ENCODE measurements at places on chromosomes 5 and 9. TPM values are rescaled to one million over a fixed set of nuclear protein-coding genes. Genes with fewer than 3 reads are reported as not detected.

DNA sequence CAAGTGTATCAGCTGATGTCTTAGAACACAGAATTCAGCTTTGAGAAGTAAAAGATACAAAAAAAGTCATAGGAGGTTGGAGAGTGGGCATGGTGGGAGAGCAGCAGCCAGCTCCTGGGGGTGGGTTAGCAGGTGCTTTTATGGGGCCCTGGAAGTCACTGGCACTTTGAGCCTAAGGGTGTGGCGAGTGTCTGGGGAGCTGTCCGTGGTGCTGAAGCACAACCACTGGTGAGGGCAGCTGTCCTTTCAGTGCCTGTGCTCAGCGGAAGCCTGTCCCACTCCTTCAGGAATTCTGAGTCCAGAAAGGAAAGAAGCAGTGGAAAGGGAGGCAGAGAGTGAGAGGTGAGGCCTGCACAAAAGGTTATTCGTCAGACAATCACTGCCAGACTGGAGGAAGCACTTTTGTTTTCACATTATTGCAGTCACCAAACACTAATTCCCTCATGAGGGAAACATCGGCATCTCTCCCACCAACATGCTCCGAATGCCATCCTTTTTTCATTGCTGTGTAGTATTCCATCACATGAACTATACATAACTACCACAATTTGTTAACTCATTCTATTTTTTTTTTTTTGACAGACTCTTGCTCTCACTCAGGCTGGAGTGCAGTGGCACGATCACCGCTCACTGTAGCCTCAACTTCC lies 59.4 kb upstream of the RAPGEF1 start:
- no peaks in the 10 kb centered on the region for H3K4me1 ChIP-seq
- H3K27me3 ChIP-seq: peaks cover 4% of the 10 kb centered on the region
- no peaks in the 10 kb centered on the region for H3K36me3 ChIP-seq
- DNase-seq: no peak

LCN9 gene
- total RNA-seq: not detected

GRCh38 chr9:4382722-4383317 lies 83.0 kb upstream of the GLIS3 start:
- no peak overlapping the region for H3K27ac ChIP-seq
- H3K27me3 ChIP-seq: no peaks in the 10 kb centered on the region
- no peaks in the 10 kb centered on the region for H3K36me3 ChIP-seq
- no peak for DNase-seq

DNA sequence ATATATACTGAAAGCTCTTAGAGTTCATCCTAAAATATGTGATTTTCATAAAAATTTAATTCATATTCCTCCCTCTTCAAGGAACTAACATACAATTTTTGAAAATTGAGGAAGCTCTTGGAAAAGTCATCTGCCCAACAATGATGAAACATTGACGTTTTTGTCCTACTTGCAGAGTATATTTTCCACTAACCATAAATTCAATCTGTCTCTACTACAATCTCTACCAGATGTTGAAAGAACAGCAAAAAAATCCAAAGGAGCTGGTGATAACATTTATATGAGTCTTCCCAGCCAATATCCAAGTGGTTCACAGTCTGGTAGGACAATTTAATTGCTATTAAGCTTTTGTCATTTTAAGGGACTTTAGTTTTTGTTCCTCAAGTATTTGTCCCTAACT lies 81.1 kb upstream of the NR3C1 start:
- H3K27ac ChIP-seq: no peak overlapping the region
- no peaks in the 10 kb centered on the region for H3K36me3 ChIP-seq
- no peak for DNase-seq
- no peaks in the 10 kb centered on the region for H3K4me1 ChIP-seq

- H3K27me3 ChIP-seq: no peaks in the 10 kb centered on the region
- H3K27ac ChIP-seq: no peak overlapping the region
- no peaks in the 10 kb centered on the region for H3K36me3 ChIP-seq
- DNase-seq: no peak
- H3K4me3 ChIP-seq: no peak overlapping the region
- no peaks in the 10 kb centered on the region for H3K4me1 ChIP-seq
These were observed 63.1 kb upstream of the ATG10 start for GRCh38 chr5:81908771-81909170.

AQP7 gene
- total RNA-seq: 9.1 TPM

DNA sequence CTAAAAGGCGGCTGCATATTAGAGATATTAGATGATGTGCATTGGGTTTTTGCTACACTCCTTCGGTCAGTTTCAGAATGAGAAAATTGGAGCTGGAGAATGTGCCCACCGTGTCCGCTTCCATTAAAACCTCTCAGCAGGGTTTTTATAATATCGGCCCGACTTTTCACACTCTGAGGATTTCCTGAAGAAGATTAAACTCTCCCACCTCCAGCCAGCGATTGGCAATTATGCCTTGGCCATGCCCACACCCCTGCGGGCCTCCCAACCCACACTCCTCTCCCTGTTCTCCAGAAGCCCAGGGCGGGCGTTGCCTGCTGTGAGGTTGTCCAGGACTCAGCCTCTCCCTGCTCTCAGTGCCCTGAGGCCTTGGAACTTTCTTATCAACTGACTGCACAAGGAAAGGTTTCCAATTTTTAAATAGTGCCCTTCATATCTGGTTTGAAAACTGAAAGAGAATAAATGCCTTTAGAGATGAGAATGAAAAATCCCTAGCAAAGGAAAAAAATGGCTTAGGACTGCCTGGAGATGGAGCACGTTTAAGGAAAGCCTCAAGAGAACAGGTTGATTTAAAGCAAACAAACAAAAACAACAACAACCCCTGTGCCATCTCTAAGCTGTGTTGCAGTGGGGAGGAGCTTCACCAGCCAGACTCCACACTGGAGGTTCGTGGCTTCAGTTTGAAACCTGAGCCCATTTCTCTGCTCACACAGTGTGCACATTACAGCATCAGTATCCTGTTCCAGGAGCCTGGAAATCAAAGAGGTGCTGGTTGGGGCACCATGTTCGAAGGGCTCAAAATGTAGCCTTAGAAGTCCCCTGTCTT lies 292.9 kb downstream of the NSG2 start:
- no peaks in the 10 kb centered on the region for H3K36me3 ChIP-seq
- no peaks in the 10 kb centered on the region for H3K4me1 ChIP-seq
- H3K27ac ChIP-seq: no peak overlapping the region
- no peak overlapping the region for H3K4me3 ChIP-seq
- DNase-seq: no peak
- H3K27me3 ChIP-seq: no peaks in the 10 kb centered on the region

GRCh38 chr5:140321796-140322195 lies 18.9 kb upstream of the PFDN1 start:
- no peaks in the 10 kb centered on the region for H3K36me3 ChIP-seq
- no peak overlapping the region for H3K4me3 ChIP-seq
- no peak overlapping the region for H3K27ac ChIP-seq
- no peaks in the 10 kb centered on the region for H3K27me3 ChIP-seq
- H3K4me1 ChIP-seq: peaks cover 6% of the 10 kb centered on the region

- H3K27ac ChIP-seq: peak overlapping the region; percentile 96
- H3K27me3 ChIP-seq: no peaks in the 10 kb centered on the region
- H3K4me1 ChIP-seq: peaks cover 10% of the 10 kb centered on the region
- H3K36me3 ChIP-seq: no peaks in the 10 kb centered on the region
- DNase-seq: peak; percentile 88
- H3K4me3 ChIP-seq: no peak overlapping the region
These were observed 4.4 kb downstream of the SLC25A25 start for GRCh38 chr9:128072144-128073021.

- H3K27ac ChIP-seq: no peak overlapping the region
- no peak for DNase-seq
- H3K4me1 ChIP-seq: no peaks in the 10 kb centered on the region
- H3K4me3 ChIP-seq: no peak overlapping the region
- no peaks in the 10 kb centered on the region for H3K27me3 ChIP-seq
These were observed 2.8 kb downstream of the TXNDC8 start for GRCh38 chr9:110334871-110335270.

DNA sequence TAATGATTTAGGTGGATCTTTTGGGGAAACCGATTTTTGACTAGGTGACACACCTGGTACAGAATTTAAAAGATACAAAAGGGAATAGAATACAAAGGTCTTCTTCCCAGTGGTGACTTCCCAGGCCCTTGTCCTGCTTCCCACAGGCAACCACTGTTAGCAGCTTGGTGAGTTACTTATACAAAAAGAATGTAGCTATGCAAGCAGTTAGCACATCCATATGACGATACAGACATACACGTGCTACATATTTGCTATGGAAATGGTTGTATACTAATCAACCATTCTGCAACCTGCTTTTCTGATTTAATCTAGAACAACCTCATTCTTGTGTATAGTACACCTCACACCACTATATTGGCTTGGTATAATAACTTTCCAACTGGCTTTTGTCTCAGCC lies 51.0 kb downstream of the OTULIN start:
- H3K27me3 ChIP-seq: no peaks in the 10 kb centered on the region
- H3K4me3 ChIP-seq: no peak overlapping the region
- DNase-seq: no peak
- H3K4me1 ChIP-seq: no peaks in the 10 kb centered on the region
- no peak overlapping the region for H3K27ac ChIP-seq

DNA sequence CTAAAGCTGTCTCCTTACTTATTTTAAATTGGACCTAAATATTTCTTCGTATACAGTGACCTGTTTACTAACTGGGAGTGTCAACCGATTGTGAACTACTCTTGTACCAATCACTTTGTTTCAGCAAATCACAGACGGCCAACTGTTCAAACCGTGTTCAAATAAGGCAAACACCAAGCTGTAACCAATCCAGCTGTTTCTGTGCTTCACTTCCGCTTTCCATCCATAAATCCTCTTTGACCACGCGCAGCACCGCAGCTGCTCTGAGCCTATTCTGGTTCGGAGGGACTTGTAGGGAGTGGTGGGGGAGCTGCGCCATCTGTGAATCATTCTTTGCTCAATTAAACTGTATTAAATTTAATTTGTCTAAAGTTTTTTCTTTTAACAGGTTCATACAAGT lies 4.8 kb upstream of the FAM240B start:
- no peaks in the 10 kb centered on the region for H3K27me3 ChIP-seq
- no peaks in the 10 kb centered on the region for H3K36me3 ChIP-seq
- no peak for DNase-seq

CER1 gene
- 0.29 TPM for total RNA-seq

CCL19 gene
- total RNA-seq: 39.7 TPM

- H3K36me3 ChIP-seq: no peaks in the 10 kb centered on the region
- H3K4me3 ChIP-seq: no peak overlapping the region
- H3K27me3 ChIP-seq: no peaks in the 10 kb centered on the region
- no peak for DNase-seq
- H3K27ac ChIP-seq: no peak overlapping the region
These were observed 413.3 kb upstream of the RORB start for GRCh38 chr9:74083681-74084433.

DNA sequence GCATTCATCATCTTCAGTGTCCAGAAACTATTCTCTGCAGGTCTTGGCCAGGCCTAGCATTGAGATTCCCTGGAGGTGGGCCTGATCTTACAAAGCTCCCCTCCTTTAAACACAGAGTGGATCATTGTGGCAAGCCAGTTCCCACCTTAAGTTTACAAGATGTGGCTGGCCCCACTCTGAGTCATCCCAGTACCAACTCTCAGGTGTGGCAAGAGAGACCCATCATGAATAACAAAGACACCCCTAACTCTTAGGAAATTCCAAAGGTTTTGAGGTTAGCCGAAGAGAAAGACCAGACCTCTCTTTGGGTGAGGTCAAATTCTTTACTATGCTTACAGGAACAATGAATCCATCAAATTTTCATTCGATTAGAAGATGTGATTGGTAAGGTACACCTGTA lies 78.2 kb downstream of the RFK start:
- no peak for DNase-seq
- H3K27ac ChIP-seq: no peak overlapping the region
- no peak overlapping the region for H3K4me3 ChIP-seq
- H3K4me1 ChIP-seq: no peaks in the 10 kb centered on the region
- no peaks in the 10 kb centered on the region for H3K27me3 ChIP-seq

TTC16 gene
- 0.16 TPM for total RNA-seq

GDA gene
- not detected for total RNA-seq

GRCh38 chr5:90709323-90710155 lies 150.9 kb downstream of the ADGRV1 start:
- H3K27me3 ChIP-seq: no peaks in the 10 kb centered on the region
- no peaks in the 10 kb centered on the region for H3K36me3 ChIP-seq
- DNase-seq: no peak

- no peak for DNase-seq
- H3K27me3 ChIP-seq: no peaks in the 10 kb centered on the region
- H3K36me3 ChIP-seq: no peaks in the 10 kb centered on the region
- H3K4me1 ChIP-seq: no peaks in the 10 kb centered on the region
- H3K4me3 ChIP-seq: no peak overlapping the region
These were observed 333.4 kb downstream of the ICE1 start for GRCh38 chr5:5755888-5756287.

ALDOB gene
- total RNA-seq: not detected

DNA sequence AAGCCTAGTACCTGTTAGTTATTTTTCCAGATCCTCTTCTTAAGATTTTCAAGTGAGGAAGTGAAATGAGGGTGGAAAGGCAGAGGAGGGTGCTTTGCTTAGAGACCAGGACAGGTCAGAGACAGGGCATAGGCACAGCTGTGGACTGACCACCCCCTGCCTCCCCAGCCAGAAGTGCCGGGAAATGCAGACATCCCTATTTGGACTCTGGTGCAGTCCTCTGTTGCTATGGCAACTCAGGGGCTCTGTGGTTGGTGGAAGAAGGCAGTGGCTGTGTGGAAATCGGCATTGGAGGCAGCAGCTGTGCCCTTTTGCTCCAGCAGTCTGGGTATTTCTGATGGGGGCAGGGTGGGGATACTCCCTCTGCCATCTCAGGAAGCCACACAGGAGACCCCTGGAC lies 43.3 kb upstream of the NDFIP1 start:
- no peaks in the 10 kb centered on the region for H3K36me3 ChIP-seq
- no peak overlapping the region for H3K27ac ChIP-seq
- H3K4me3 ChIP-seq: no peak overlapping the region
- no peaks in the 10 kb centered on the region for H3K27me3 ChIP-seq

DNA sequence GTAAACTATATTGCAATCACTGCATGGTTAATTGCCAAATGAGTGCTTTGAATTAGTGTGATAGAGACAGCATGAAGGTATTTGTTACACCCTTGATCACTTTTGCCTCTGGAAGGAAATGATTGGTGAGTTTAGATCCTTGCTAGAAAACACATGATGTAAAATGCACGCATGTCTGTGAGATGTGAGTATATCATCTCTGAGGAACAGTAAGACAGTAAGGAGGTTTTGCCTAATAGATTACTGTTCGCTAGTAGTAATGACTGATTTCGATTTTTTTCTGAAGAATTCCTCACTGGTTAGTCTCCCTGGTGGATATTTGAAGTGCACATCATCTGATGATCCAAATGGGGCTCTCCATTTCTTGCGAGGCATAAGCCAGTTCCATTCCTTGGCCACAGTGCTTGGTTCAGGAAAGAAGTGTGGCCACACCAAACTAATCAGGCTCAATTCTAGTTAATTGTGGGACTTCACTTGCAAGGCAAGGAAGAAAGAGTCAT lies 156.4 kb upstream of the ADRA1B start:
- H3K4me3 ChIP-seq: no peak overlapping the region
- H3K27ac ChIP-seq: no peak overlapping the region
- peaks cover 7% of the 10 kb centered on the region for H3K4me1 ChIP-seq
- no peaks in the 10 kb centered on the region for H3K36me3 ChIP-seq

ACTBL2 gene
- total RNA-seq: not detected

IL31RA gene
- 3.7 TPM for total RNA-seq

DNA sequence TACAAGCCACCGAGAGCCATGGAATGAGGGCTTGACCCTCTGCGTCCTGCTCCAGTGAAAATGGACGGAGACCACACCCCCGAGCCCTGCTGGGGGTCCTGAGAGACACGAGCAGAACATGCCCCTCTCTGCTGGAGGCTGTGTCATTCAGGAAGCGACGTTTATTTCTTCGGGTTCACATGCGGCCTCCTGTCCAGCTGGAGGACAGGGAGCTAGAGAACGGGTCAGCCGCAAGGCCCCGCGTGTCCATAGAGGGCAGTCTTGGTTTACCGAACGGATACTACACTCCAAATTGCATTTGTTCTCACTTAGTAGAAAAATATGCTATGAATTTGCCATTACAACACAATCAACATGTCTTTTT lies 36.1 kb downstream of the MRPL36 start:
- no peak overlapping the region for H3K4me3 ChIP-seq
- peak; percentile 55 for DNase-seq
- no peaks in the 10 kb centered on the region for H3K27me3 ChIP-seq
- no peaks in the 10 kb centered on the region for H3K36me3 ChIP-seq
